ENCODE measurements at places on chromosomes 5 and 9.

DNA sequence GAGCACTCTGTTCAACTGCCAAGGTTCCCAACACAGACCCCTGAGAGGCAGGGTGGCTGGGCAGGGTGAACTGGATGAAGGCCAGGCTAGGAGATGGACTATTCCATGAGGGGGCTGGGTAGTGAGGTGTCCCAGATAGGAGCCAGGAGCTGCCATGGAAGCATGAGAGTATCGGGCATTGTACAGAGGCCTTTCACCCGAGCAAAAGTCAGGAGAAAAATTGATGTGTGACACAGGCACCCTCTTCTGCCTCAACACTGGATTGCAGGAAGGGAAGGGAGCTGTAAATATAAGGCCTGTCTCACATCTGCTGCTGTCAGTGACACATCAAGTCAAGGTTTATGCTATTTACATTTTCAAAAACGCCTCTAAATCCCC lies 74.6 kb downstream of the UBAP1 start:
- DNase-seq, result peak; percentile 47

- DNase-seq, result no peak
These were observed 57.9 kb upstream of the PPP3R2 start for GRCh38 chr9:101652601-101653175.

DNA sequence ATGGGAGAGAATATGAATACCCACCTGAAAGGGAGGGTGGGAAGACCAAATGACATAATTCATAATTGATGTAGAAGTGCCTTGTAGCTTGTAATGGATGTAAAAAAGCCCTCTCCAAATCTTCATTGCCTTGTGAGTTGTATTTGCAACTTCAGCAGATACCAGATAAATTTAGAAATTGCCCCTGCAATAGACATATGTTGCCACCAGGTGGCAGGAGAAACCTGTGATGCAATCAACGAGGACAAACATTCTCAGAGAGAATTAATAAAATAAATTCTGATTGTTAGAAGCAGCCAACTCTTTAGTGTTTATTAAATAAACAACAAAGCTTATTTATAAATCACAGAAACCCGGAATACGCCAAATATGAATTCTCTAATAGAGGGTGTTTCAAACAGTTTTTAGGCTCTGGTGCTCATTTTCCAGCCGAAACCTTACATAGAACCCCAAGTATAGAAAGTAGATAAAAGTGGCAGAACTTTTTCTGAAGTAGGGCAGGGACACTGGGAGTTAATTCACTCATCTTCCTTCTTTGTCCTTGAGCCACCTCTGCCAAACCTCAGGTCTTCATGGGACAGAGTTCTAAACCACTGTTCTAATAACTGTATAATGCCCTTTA lies 147.8 kb downstream of the TMEM38B start:
- no peak for DNase-seq

DNA sequence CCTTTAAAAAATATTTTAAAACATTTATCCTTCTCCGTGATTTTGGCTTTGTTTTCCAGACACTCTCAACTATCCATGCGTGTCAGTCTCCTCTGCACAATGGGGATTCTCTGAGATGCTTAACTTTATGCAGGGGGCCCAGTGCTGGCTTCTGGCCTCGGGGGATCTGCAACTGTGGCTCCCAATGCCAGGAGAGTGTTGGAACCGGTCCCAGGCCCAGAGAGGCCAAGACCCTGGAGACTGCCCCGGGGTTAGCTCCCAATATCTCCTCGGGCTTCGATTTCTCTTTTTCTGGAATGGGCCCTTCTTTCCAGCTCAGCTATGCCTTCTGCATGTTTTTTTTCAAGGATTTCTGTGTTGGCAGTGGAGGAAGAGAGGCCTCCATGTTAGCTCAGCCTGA lies 20.1 kb upstream of the SARDH start:
- DNase-seq, result peak; percentile 10

- no peak for DNase-seq
These were observed 27.6 kb upstream of the GLRA1 start for GRCh38 chr5:151952238-151952637.
